Upper lobe of right lung (tissue), 1 donor: ENCODE measurements at places on chromosomes 11 and 22. TPM values are rescaled to one million over a fixed set of nuclear protein-coding genes. Genes with fewer than 3 reads are reported as not detected.

GRCh38 chr11:23311986-23312940, 452.0 kb upstream of the CCDC179 start:
- no peak overlapping the region for H3K4me3 ChIP-seq
- DNase-seq: no peak
- H3K36me3 ChIP-seq: no peaks in the 10 kb centered on the region
- no peaks in the 10 kb centered on the region for H3K27me3 ChIP-seq
- no peaks in the 10 kb centered on the region for H3K4me1 ChIP-seq
- no peak overlapping the region for H3K27ac ChIP-seq

DNA sequence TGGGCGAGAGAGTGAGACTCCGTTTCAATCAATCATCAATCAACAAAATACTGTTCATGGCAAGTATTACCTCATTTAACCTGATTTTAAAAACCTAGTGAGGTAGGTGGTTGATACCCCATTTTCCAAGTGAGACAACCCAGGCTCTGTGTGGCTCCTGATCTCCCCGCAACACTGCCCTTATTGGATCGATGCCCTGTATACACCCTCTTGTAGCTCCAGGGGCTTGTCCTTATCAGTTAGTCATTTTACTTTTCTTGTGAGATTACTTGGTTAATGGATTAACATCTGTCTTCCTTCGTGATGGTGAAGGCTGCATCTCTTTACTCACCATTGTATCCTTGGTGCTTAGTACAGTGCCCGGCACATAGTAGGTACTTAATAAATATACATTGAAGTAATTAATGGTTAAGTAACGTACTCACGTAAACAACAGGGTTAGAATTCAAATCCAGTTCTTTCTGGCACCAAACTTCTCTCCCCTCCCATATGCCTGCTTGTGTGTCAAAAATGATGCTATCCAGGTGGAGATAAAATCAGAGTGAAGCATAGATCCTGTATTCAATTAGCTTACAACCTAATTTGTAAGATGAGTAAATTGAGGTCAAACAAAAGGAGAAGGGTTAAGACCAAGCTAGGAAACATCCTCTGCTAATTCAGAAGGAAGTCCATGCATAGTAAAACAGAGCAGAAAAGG, 1.8 kb upstream of the PRG2 start:
- no peak for DNase-seq
- H3K27me3 ChIP-seq: no peaks in the 10 kb centered on the region
- H3K36me3 ChIP-seq: no peaks in the 10 kb centered on the region
- H3K27ac ChIP-seq: no peak overlapping the region
- H3K4me3 ChIP-seq: no peak overlapping the region

DNA sequence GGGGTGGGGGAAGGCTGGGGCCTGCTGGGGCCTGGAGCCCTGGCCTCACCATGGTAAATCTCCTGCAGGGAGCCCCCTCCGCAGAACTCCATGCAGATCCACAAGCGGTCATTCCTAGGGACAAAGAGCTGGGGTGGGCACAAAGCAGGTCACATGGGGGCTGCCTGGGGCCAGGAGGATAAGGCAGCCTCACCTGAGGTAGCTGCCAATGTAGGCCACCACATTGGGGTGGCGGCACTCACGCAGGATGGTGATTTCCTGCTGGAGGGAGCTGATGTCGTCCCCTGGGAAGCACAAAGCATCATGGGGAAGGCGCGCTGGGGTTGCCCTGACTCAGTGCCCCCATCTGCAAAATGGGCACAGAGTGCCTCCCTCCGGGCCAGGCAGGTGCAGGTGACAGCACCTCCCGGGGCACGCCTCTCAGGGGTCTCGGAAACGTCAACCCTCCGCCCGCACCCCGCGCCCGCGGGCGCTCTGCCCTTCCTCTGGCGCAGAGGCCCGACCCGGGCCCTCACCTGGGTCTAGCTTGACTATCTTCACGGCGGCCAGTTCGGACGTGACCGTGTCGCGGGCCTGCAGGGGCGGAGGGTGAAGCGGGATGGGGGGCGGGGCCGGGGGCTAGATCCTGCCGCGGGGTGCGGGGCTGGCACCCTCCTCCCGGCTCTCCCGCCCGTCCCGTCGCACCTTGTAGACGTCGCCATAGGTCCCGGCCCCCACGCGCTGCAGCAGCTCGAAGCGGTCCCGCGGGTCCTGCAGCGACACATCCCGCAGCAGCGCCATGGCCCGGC, 450 bp downstream of the MAP4K2 start:
- peak overlapping the region; percentile 72 for H3K27ac ChIP-seq
- H3K4me3 ChIP-seq: peak overlapping the region; percentile 57
- peaks cover 28% of the 10 kb centered on the region for H3K36me3 ChIP-seq
- peaks cover 20% of the 10 kb centered on the region for H3K4me1 ChIP-seq
- H3K27me3 ChIP-seq: no peaks in the 10 kb centered on the region

GRCh38 chr11:67633758-67634365, 4.1 kb upstream of the NUDT8 start:
- H3K4me3 ChIP-seq: no peak overlapping the region
- peak; percentile 64 for DNase-seq
- peaks cover 6% of the 10 kb centered on the region for H3K4me1 ChIP-seq
- no peak overlapping the region for H3K27ac ChIP-seq
- no peaks in the 10 kb centered on the region for H3K36me3 ChIP-seq

DNA sequence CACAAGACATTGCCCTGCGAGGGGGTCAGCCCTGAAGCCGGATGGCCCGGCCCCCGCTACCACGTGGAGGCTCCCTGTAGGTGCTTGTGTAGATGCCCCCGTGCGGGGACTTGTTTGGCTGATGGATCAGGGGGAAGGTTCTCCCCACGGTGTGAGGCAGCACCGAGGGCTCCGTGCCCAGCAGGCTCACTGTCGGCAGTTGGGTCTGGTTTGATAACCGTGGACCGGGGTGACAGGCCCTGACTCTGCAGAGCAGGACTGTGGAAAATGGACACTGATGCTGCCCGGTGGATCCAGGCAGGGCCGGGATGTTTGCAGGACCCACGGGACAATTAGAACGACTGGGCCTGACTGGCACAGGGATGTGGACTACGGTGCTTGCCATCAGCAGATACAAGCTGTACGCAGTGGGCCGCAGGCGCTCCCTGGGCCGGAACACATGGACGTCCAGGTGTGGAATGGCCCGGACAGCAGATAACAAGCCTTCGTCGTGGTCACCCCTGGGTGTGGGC, 19.0 kb downstream of the KCNQ1 start:
- no peaks in the 10 kb centered on the region for H3K36me3 ChIP-seq
- no peak overlapping the region for H3K4me3 ChIP-seq
- no peaks in the 10 kb centered on the region for H3K27me3 ChIP-seq
- H3K27ac ChIP-seq: peak overlapping the region; percentile 42

GRCh38 chr11:96037405-96037949, 113.6 kb upstream of the MTMR2 start:
- no peak overlapping the region for H3K27ac ChIP-seq
- H3K4me3 ChIP-seq: no peak overlapping the region
- no peaks in the 10 kb centered on the region for H3K36me3 ChIP-seq
- DNase-seq: no peak
- H3K27me3 ChIP-seq: no peaks in the 10 kb centered on the region

DNA sequence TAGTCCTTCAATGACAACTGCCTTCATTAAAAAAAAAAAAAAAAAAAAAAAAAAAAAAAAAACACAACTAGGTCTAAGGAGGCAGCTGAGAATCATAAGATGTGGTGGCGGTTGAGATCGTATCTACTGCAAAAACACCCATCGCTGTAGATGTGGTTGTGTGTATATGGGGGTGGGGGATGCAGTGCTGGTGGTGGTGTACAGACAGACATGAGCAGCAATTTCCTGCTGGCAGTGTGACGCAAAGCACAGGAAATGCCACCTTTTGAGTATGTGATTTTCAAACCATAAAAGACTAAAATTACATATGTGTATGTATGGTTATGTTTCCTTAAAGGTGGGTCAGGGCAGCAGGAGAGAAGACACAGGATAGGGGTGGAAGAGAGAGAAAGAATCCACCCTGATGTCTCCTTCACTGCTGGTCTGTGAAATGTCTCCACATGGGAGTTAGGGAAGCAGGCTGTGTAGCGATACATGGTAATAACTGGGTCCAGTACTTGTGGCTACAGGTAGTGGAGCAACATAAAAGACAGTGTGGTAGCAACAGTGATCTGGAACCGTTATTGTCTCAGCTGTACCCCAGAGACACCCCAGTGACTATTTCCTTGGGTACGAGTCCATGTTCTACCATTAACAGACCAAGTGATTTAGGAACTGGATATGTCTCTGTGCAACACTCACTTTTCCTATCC, 57.9 kb downstream of the SYTL2 start:
- H3K4me3 ChIP-seq: no peak overlapping the region
- peaks cover 28% of the 10 kb centered on the region for H3K4me1 ChIP-seq
- no peaks in the 10 kb centered on the region for H3K27me3 ChIP-seq
- no peaks in the 10 kb centered on the region for H3K36me3 ChIP-seq

GRCh38 chr11:57338142-57338541, at the start of gene P2RX3:
P2RX3 (plus strand) TSS chr11:57338352; CDS start chr11:57338551, 199 bp downstream.
- H3K27ac ChIP-seq: no peak within 1 kb of the TSS
- no peak for DNase-seq
- H3K36me3 ChIP-seq: peaks cover 9% of the 10 kb centered on the region
- no peaks in the 10 kb centered on the region for H3K27me3 ChIP-seq

GRCh38 chr22:46379066-46379930, 43.8 kb downstream of the TRMU start:
- peaks cover 5% of the 10 kb centered on the region for H3K4me1 ChIP-seq
- no peaks in the 10 kb centered on the region for H3K36me3 ChIP-seq
- DNase-seq: no peak
- H3K4me3 ChIP-seq: no peak overlapping the region

DNA sequence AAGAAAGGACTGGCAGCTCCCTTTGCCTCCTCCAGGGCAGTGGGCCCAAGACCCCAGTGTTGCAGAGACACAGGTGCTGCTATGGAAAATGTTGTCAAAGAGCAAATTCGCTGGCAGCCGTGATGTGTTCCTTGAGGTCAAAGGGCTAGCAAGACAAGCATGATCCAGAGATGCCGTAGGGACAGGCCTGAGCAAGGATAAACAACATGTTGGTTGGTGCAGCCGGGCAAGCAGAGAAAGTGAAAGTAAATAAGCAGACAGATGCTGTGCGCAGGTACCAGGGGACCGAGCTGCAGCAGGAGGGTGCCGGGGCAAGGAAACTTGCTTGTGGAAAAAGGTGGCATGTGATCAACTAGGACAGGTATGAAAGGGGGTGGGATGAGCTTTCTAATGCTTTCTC, 125.5 kb upstream of the NECTIN1 start:
- no peak for DNase-seq
- H3K27me3 ChIP-seq: peaks cover 4% of the 10 kb centered on the region
- no peaks in the 10 kb centered on the region for H3K36me3 ChIP-seq
- H3K4me1 ChIP-seq: no peaks in the 10 kb centered on the region

DNA sequence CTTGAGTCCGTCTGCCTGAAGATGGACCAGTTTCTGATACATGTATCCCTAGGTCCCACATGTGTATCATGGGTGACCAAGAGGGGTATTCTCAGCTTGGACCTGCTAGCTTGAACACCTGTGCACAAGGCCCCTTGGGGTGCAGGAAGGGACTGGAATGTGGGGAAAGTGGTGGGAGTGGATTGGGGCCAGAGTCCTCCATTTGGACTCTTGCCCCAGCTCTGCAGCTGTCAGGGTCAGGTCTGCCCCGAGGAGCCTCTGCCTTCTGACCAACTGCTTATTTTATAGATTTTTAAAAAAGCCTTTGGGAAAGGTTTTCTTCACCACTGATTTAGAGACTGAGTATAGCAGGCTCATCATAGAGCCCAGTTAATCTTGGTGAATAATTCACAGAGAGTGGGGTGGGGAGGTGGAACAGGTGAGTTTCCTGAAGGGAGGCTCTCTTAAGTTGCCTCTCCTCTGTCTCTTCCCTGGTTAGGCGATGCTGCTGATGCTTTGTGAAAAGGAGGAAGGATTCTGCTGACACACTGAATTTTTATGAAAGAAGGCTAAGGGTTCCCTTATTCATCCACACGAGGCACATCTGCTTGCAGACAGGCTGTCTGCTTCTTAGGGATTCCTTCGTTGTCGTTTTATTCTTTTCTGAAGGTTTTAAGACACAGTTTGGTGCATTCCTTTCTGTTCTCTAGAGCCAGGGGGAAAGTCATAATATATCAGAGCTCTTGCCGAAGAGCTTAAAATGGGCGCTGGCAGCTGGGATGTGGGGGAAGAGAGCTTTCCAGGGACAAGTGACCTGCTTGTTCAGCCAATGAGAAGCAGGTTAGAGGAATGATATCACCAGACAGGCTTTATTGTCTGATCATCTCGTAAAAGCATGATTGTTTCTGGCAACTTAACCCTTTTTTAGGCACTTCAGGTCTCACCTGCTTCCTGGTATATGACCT, 19.9 kb downstream of the TRIM44 start:
- H3K27ac ChIP-seq: no peak overlapping the region
- peaks cover 18% of the 10 kb centered on the region for H3K36me3 ChIP-seq
- DNase-seq: no peak
- peaks cover 18% of the 10 kb centered on the region for H3K4me1 ChIP-seq
- no peaks in the 10 kb centered on the region for H3K27me3 ChIP-seq
- no peak overlapping the region for H3K4me3 ChIP-seq

GRCh38 chr11:24747275-24748251, 250.7 kb downstream of the LUZP2 start:
- H3K36me3 ChIP-seq: no peaks in the 10 kb centered on the region
- H3K27ac ChIP-seq: no peak overlapping the region

- DNase-seq: no peak
- H3K27me3 ChIP-seq: no peaks in the 10 kb centered on the region
- peaks cover 10% of the 10 kb centered on the region for H3K4me1 ChIP-seq
- H3K4me3 ChIP-seq: no peak overlapping the region
- H3K27ac ChIP-seq: no peak overlapping the region
Measured at GRCh38 chr11:117931331-117931950, 2.2 kb upstream of the TMPRSS13 start.

- H3K27ac ChIP-seq: peak overlapping the region; percentile 65
- H3K4me1 ChIP-seq: peaks cover 42% of the 10 kb centered on the region
- H3K4me3 ChIP-seq: no peak overlapping the region
- peaks cover 14% of the 10 kb centered on the region for H3K36me3 ChIP-seq
- H3K27me3 ChIP-seq: no peaks in the 10 kb centered on the region
Measured at GRCh38 chr11:43687120-43687791, 6.7 kb downstream of the HSD17B12 start.

DNA sequence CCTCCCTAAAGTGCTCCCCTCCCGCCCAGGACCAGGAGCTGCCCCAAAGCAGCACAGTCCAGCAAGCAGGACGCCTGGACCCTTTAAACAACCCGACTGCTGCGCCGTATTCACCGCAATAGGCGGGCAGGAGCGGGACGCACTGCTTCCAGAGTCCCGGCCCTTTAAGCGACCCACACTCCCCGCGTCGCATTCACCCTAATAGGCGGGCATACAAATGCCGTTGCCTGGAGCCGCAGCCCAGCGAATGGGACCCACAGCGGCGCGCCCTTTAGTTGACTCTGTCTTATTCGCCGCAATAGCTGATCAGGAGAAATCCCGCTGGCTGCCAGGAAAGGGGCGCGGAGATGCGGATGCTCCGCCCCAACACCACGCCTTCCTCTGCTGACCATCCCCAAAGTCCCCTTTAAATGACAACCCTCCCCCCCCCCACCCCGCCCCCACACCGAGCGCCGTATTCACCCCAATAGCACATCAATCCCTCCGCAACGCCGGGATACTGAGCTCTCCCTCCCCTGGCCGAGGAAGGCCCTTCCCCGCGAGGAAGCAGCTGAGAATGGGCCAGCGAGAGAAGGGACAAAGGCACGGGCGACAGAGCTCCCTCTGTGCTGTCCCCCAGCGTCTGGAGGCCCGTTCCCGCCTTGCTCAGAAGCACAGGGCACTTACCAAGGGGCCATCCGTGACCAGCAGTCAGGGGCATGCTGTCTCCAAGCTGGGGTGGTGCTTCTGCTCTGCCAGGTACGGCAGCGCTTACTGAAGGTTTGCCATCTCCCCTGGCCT, 4.7 kb downstream of the OSBPL5 start:
- peaks cover 50% of the 10 kb centered on the region for H3K4me1 ChIP-seq
- H3K27ac ChIP-seq: peak overlapping the region; percentile 51
- H3K4me3 ChIP-seq: peak overlapping the region; percentile 58
- no peaks in the 10 kb centered on the region for H3K27me3 ChIP-seq

Gene TRIM5
- 44.4 TPM for total RNA-seq

Gene RHOD
- total RNA-seq: 16.7 TPM

Gene KRTAP5-7
- 0.46 TPM for total RNA-seq

Gene LRRC74B
- total RNA-seq: not detected

Gene SMIM35
- total RNA-seq: not detected

Gene LRRC56
- 3.2 TPM for total RNA-seq

Gene MUC5B
- 1.2 TPM for total RNA-seq
